ENCODE measurements at places on chromosomes 2 and 18. TPM values are rescaled to one million over a fixed set of nuclear protein-coding genes. Genes with fewer than 3 reads are reported as not detected.

ANKRD36C gene
- 1.3 TPM for polyA plus RNA-seq

LIMS2 gene
- 8.5 TPM for polyA plus RNA-seq

TDRD15 gene
- not detected for polyA plus RNA-seq

SLC19A3 gene
- polyA plus RNA-seq, result 2.1 TPM

COL6A3 gene
- 47.7 TPM for polyA plus RNA-seq

PPM1G gene
- polyA plus RNA-seq, result 79.5 TPM

PCARE gene
- 0.07 TPM for polyA plus RNA-seq

MC4R gene
- not detected for polyA plus RNA-seq
